ENCODE measurements at places on chromosomes 12 and 14.

- no peak overlapping the region for H3K27ac ChIP-seq
- no peaks in the 10 kb centered on the region for H3K4me1 ChIP-seq
- no peaks in the 10 kb centered on the region for H3K27me3 ChIP-seq
- DNase-seq: no peak
- H3K4me3 ChIP-seq: no peak overlapping the region
- no peaks in the 10 kb centered on the region for H3K36me3 ChIP-seq
These were observed 187.4 kb downstream of the EFCAB11 start for GRCh38 chr14:89767131-89767530.

GRCh38 chr14:22333422-22334274 is 255.4 kb downstream of the DAD1 start:
- H3K36me3 ChIP-seq: no peaks in the 10 kb centered on the region
- DNase-seq: no peak
- no peaks in the 10 kb centered on the region for H3K27me3 ChIP-seq
- peaks cover 17% of the 10 kb centered on the region for H3K4me1 ChIP-seq

- no peak overlapping the region for H3K4me3 ChIP-seq
- DNase-seq: no peak
- peaks cover 5% of the 10 kb centered on the region for H3K4me1 ChIP-seq
- no peaks in the 10 kb centered on the region for H3K27me3 ChIP-seq
These were observed 62.6 kb upstream of the CORO1C start for GRCh38 chr12:108793756-108794441.

GRCh38 chr12:124506145-124506831 is 61.1 kb downstream of the NCOR2 start:
- H3K4me3 ChIP-seq: peak overlapping the region; percentile 30
- H3K4me1 ChIP-seq: peaks cover 95% of the 10 kb centered on the region
- H3K36me3 ChIP-seq: no peaks in the 10 kb centered on the region
- H3K27me3 ChIP-seq: no peaks in the 10 kb centered on the region
- peak overlapping the region; percentile 75 for H3K27ac ChIP-seq

DNA sequence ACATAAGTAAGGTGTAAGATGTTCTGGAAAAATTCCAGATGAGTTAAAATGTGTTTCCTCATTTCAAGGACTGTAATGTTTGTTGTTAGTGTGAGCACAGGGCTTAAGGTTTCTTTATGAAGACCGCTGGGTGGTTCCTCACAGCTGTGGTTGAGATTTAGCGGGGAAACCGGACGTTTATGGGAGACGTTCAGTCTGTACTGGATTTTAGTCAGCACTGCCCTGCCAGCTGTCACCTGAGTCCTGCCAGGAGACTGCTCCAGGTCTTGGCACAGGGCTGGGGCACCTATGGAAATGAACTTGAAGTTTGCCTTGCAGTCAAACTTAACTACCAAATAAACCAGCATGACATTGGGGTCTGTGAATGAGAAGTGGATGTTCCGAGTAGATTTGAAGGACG is 555.2 kb downstream of the DIO2 start:
- no peaks in the 10 kb centered on the region for H3K27me3 ChIP-seq
- no peak for DNase-seq
- H3K27ac ChIP-seq: no peak overlapping the region
- H3K4me3 ChIP-seq: no peak overlapping the region
- no peaks in the 10 kb centered on the region for H3K4me1 ChIP-seq

- H3K27me3 ChIP-seq: no peaks in the 10 kb centered on the region
- no peak overlapping the region for H3K27ac ChIP-seq
- H3K36me3 ChIP-seq: no peaks in the 10 kb centered on the region
- peak; percentile 28 for DNase-seq
- no peaks in the 10 kb centered on the region for H3K4me1 ChIP-seq
These were observed 507 bp upstream of the KRT73 start for GRCh38 chr12:52618866-52619265.

DNA sequence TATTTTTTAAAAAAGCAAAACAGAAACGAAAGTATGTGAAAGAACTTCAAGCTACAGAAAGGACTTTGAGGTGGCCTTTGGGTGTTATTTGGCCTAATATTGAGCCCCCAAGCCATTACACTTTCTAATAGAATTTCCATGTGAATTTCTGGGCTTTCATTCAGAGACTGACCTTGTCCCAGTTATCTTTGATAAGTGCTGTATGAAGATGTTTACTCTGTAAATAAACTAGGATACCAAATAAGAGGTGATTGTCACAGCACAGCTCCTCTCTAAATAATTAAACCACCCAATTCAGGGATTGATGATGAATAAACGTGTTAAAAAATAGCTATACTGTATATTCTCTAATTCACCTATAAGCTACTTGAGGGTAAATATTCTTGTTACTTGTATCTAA is 32.8 kb upstream of the PPFIBP1 start:
- H3K27me3 ChIP-seq: no peaks in the 10 kb centered on the region
- H3K27ac ChIP-seq: no peak overlapping the region
- DNase-seq: no peak
- H3K4me1 ChIP-seq: no peaks in the 10 kb centered on the region
- H3K36me3 ChIP-seq: no peaks in the 10 kb centered on the region

GRCh38 chr12:121673013-121673511 is 3.6 kb upstream of the MORN3 start:
- peak overlapping the region; percentile 55 for H3K4me3 ChIP-seq
- no peak for DNase-seq
- H3K27me3 ChIP-seq: no peaks in the 10 kb centered on the region
- peak overlapping the region; percentile 70 for H3K27ac ChIP-seq
- no peaks in the 10 kb centered on the region for H3K36me3 ChIP-seq
- peaks cover 17% of the 10 kb centered on the region for H3K4me1 ChIP-seq
